ENCODE measurements at places on chromosomes 2 and 18. TPM values are rescaled to one million over a fixed set of nuclear protein-coding genes. Genes with fewer than 3 reads are reported as not detected.

RFTN2 gene
- 23.0 TPM for total RNA-seq

PRSS56 gene
- total RNA-seq: not detected

SCYGR3 gene
- total RNA-seq: not detected

GTF2A1L gene
- 1.2 TPM for total RNA-seq

EDAR gene
- not detected for total RNA-seq

PHOSPHO2 gene
- 0.60 TPM for total RNA-seq

THAP4 gene
- total RNA-seq: 49.5 TPM

LYPD1 gene
- 0.12 TPM for total RNA-seq

TMEM178A gene
- 2.2 TPM for total RNA-seq

NPPC gene
- not detected for total RNA-seq

UGT1A5 gene
- total RNA-seq: not detected

DNAH6 gene
- total RNA-seq: not detected

TMEFF2 gene
- 5.4 TPM for total RNA-seq

CCDC74A gene
- total RNA-seq: 16.9 TPM

AOX1 gene
- total RNA-seq: 50.3 TPM

DYNAP gene
- total RNA-seq: not detected

EVA1A gene
- 7.3 TPM for total RNA-seq

SH3RF3 gene
- 8.1 TPM for total RNA-seq

UGT1A8 gene
- not detected for total RNA-seq

KCNIP3 gene
- 22.5 TPM for total RNA-seq

RSAD2 gene
- not detected for total RNA-seq

EPAS1 gene
- 172 TPM for total RNA-seq

SEC11C gene
- 7.7 TPM for total RNA-seq

EFR3B gene
- 0.47 TPM for total RNA-seq

TWIST2 gene
- 114 TPM for total RNA-seq

Measured in pericardium fibroblast (primary cell).